ENCODE measurements at places on chromosomes 13 and 19. TPM values are rescaled to one million over a fixed set of nuclear protein-coding genes. Genes with fewer than 3 reads are reported as not detected.
A peak's percentile ranks its signal among the peaks of the same experiment; 100 is the strongest.

DNA sequence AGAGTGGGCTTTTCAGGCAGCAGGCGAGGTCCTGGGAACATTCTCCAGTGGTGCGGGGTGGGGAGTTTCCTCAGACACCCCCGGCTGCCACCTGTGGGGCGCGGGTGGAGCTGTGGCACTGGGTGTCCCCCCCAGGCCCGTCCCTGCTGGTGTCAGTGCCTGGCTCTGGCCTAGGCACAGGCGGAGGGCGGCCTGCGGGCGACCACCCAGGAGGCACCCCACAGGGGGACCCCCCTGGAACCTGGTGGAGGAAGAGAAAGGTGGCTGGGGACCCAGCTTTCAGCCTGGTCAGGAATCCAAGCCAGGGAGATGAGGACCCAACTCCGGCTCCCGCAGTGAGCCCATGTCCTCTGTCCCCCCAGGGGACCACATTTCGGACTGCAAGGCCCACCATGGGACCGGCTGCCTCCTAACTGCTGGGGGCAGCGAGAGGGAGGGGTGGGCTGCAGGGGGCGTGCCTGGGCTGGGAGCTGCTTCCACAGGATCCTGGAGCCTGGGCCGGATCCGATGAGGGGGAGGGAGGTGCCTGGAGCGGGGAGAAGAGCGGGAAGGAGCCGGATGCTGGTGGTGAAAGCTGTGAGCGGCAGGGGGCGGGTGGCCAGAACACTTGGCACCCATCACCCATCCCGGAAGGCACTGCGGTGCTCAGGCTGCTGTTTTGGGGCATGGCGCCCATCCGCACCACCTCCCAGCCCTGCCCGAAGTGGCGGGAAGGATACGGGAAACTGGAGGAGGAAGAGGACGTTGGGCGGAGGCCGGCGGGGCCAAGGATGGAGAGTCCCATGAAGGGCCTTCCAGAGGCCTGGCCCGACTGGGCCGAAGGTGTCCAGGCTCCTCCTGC lies 5.5 kb upstream of the CTXN1 start:
- no peak for DNase-seq
- no peak overlapping the region for H3K4me3 ChIP-seq
- H3K36me3 ChIP-seq = no peaks in the 10 kb centered on the region
- no peak overlapping the region for H3K27ac ChIP-seq

GRCh38 chr19:39817888-39818561 lies 15.9 kb downstream of the DYRK1B start:
- H3K4me3 ChIP-seq = no peak overlapping the region
- H3K4me1 ChIP-seq = no peaks in the 10 kb centered on the region
- H3K36me3 ChIP-seq = no peaks in the 10 kb centered on the region
- H3K27ac ChIP-seq = no peak overlapping the region
- DNase-seq = no peak

GRCh38 chr13:72678312-72678711 lies 49.1 kb downstream of the MZT1 start:
- no peak overlapping the region for H3K4me3 ChIP-seq
- no peaks in the 10 kb centered on the region for H3K36me3 ChIP-seq
- DNase-seq = no peak
- no peak overlapping the region for H3K27ac ChIP-seq
- H3K27me3 ChIP-seq = no peaks in the 10 kb centered on the region
- no peaks in the 10 kb centered on the region for H3K4me1 ChIP-seq

GRCh38 chr13:36920616-36921185 lies 663 bp upstream of the SMAD9 start:
- peak overlapping the region; percentile 60 for H3K4me3 ChIP-seq
- no peaks in the 10 kb centered on the region for H3K27me3 ChIP-seq
- no peak for DNase-seq

DNA sequence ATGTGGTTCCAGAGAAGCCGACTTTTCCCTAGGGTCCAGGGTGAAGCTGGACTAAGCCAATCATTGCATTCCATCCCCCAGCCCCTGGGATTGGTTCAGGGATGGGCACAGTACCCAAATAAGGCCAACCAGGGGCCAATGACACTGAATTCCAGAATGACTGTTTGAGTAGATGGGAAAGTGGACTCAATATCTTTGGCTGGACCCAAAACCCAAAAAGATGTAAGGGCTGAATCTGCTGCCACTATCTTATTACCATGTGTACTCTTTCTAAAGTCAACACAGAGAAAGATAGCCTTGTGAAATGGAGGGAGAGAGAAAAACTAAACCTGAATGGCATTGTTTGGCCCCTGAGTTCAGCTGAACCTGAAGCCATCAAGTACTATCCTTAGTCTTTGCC lies 39.2 kb upstream of the TNFSF11 start:
- H3K36me3 ChIP-seq = no peaks in the 10 kb centered on the region
- no peaks in the 10 kb centered on the region for H3K4me1 ChIP-seq
- no peak for DNase-seq
- no peak overlapping the region for H3K27ac ChIP-seq
- H3K27me3 ChIP-seq = no peaks in the 10 kb centered on the region

DNA sequence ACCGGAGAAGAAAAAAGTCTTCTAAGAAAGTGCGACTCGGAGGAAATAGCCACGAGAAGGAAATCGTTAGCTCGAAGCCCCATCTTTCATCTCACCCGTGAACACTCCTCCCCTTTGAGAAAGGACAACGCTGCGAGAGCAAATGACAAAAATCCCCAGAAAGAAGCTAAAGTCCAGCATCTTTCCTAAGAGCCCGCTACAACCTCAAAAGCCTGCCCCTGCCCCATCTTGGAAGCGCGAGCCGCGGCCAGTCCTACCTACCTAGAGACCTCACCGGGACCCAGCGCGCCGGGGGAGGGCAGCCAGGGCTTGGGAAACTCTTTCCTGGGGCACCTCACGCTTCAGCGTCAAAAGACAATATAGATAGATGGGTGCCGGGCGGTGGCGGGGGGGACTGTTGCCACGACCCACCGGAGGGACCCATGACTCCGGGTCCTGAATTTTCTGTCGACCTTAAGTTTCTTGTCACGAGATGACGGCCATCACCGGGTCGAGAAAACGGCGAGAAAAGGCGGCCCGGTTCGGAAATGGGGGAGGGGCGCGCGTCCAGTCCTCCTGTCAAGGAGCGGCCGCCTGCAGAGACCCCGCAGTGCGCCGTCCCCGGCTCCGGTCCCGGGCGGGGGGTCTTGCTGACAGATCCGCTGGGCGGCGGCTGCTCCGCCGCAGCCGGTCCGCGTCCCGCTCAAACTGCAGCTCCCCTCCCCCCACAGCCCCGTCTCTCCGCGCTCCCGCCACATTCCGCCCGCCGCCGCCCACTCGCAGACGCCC lies 65.9 kb downstream of the KCNRG start:
- H3K27ac ChIP-seq = peak overlapping the region; percentile 92
- H3K27me3 ChIP-seq = no peaks in the 10 kb centered on the region
- DNase-seq = peak; percentile 72

- no peaks in the 10 kb centered on the region for H3K36me3 ChIP-seq
- H3K27ac ChIP-seq = peak overlapping the region; percentile 93
- DNase-seq = peak; percentile 68
These were observed 1.6 kb downstream of the GATAD2A start for GRCh38 chr19:19406878-19407632.

GRCh38 chr13:56670563-56670962 lies 470.2 kb upstream of the PRR20A start:
- no peaks in the 10 kb centered on the region for H3K27me3 ChIP-seq
- no peaks in the 10 kb centered on the region for H3K36me3 ChIP-seq
- H3K27ac ChIP-seq = no peak overlapping the region
- no peak for DNase-seq
- H3K4me1 ChIP-seq = no peaks in the 10 kb centered on the region
- no peak overlapping the region for H3K4me3 ChIP-seq

DNA sequence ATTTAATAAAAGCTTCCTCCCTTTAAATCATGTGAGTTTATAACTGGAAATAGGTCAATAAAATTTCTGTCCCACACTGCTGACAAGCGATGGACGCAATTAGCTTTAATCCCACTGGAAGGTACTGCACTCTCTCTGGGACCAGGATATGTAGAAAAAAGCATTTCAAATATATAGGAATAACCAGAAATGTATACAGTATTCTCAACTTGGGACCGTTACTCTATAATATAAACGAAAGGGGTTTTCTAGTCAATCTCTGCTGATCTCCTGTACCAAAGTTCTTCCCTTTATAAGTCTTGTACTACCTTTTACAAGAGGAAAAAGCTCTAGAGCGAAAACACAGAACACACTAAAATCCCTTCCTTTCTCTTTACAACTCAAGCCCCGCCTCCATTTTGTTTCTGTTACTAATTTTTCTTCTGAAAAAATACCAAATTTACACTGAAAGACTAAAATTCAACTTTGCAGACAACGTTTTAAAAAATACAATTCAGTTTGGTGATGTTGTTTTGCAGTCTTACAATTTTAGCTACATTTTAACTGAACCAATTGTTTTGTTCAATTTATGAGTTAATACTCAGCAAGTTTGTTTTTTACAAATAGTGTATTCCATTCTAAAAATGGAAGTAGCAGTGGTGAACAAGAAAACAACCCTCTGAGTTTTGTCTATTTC lies 1.7 kb upstream of the USPL1 start:
- DNase-seq = no peak
- H3K4me1 ChIP-seq = peaks cover 25% of the 10 kb centered on the region
- no peaks in the 10 kb centered on the region for H3K27me3 ChIP-seq
- no peaks in the 10 kb centered on the region for H3K36me3 ChIP-seq

DNA sequence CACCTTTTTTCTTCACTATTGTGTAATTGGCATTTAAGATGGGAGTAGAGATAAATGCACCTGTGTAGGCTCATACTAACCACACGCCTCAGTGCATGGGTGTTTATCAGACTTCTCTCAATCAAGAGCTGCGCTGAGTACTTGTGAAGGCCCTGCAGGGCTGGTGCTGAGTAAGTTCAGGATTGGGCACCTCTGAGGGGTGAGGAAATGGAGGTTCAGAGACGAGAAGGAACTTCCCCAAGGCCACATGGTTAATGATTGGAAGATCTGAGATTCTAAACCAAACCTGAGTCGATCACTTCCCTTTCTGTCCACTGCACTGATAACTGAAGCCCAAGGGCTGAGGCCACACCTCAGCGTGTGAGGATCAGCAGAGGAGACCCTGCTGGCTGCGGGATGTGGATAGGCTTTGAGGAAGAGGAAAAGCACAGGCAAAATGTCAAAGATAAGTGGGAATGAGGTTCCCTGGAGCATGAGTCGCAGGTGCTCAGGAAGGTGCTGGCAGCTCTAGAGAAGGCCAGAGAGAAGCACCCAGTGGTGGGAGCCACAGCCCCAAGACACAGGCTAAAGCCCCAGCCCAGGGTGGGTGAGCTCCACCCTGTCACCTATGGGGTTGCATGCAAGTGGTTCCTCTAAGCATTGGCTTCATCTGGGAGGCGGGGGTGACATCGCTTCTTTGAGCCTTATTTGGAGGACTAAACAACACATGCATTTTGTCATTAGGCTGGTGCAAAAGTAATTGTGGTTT lies 32.3 kb upstream of the GJB6 start:
- H3K4me1 ChIP-seq = no peaks in the 10 kb centered on the region
- no peak overlapping the region for H3K27ac ChIP-seq
- no peak overlapping the region for H3K4me3 ChIP-seq
- DNase-seq = no peak

- H3K4me1 ChIP-seq = no peaks in the 10 kb centered on the region
- peak; percentile 72 for DNase-seq
- peak overlapping the region; percentile 52 for H3K4me3 ChIP-seq
- no peaks in the 10 kb centered on the region for H3K27me3 ChIP-seq
These were observed 82.3 kb upstream of the C1QTNF9B start for GRCh38 chr13:23979361-23980159.

DNA sequence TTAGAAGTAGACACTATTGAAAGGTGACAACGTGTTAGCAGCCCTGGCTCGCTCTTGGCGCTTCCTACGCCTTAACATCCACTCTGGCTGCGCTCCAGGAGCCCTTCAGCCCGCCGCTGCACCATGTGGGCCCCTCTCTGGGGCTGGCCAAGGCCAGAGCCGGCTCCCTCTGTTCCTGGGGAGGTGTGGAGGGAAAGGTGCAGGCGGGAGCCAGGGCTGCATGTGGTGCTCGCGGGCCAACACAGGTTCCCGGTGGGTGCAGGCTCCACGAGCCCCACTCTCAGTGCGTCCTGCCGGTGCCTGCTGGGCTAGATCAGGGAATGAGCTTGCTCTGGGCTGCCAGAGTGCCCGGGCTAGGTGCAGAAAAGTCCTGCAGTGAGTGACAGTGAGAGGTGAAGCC lies 1284.3 kb downstream of the OLFM4 start:
- H3K36me3 ChIP-seq = no peaks in the 10 kb centered on the region
- no peak for DNase-seq
- no peak overlapping the region for H3K4me3 ChIP-seq
- H3K27ac ChIP-seq = no peak overlapping the region
- H3K4me1 ChIP-seq = no peaks in the 10 kb centered on the region
- H3K27me3 ChIP-seq = no peaks in the 10 kb centered on the region

GRCh38 chr13:99628442-99628841 lies 127.2 kb downstream of the TM9SF2 start:
- no peak overlapping the region for H3K27ac ChIP-seq
- no peak overlapping the region for H3K4me3 ChIP-seq
- H3K4me1 ChIP-seq = no peaks in the 10 kb centered on the region
- H3K27me3 ChIP-seq = no peaks in the 10 kb centered on the region

DNA sequence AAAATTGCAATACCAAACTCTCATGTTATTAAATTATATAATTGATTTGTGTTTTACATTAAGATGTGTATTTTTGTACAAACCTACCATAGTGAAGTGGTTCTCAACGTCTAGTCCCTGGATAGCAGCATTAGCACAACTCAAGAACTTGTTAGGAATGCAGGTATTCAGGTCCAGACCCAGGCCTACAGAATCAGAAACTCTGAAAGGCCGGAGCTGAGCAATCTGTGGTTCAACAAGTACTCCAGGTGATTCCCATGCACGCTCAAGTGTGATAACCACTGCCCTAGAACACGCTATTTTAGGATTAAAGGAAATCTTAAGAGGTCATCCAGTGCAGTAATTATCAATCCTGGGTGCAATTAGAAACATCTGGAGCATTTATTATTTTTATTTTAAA lies 456.3 kb downstream of the IRS2 start:
- no peaks in the 10 kb centered on the region for H3K27me3 ChIP-seq
- DNase-seq = no peak
- H3K27ac ChIP-seq = no peak overlapping the region
- H3K4me3 ChIP-seq = no peak overlapping the region

GRCh38 chr19:32287811-32288227 lies 57.6 kb upstream of the ZNF507 start:
- no peak overlapping the region for H3K4me3 ChIP-seq
- no peaks in the 10 kb centered on the region for H3K36me3 ChIP-seq
- no peak overlapping the region for H3K27ac ChIP-seq
- H3K4me1 ChIP-seq = no peaks in the 10 kb centered on the region

GRCh38 chr19:41548954-41549688 lies 26.8 kb upstream of the CEACAM21 start:
- no peak for DNase-seq
- no peaks in the 10 kb centered on the region for H3K36me3 ChIP-seq
- H3K4me1 ChIP-seq = no peaks in the 10 kb centered on the region
- H3K27ac ChIP-seq = no peak overlapping the region
- no peaks in the 10 kb centered on the region for H3K27me3 ChIP-seq

The RGCC gene
- polyA plus RNA-seq = 64.2 TPM

The ATP8A2 gene
- polyA plus RNA-seq = 38.3 TPM

The PLIN5 gene
- polyA plus RNA-seq = 3.8 TPM

The POLRMT gene
- polyA plus RNA-seq = 178 TPM

The RNF225 gene
- polyA plus RNA-seq = not detected

The ZNF253 gene
- polyA plus RNA-seq = 4.1 TPM

The OLFM2 gene
- 27.0 TPM for polyA plus RNA-seq

The RDH8 gene
- 3.7 TPM for polyA plus RNA-seq

The IRS2 gene
- polyA plus RNA-seq = 6.9 TPM

The IL27RA gene
- 5.2 TPM for polyA plus RNA-seq

The AXL gene
- polyA plus RNA-seq = 56.0 TPM

The S1PR5 gene
- 0.61 TPM for polyA plus RNA-seq

The ZNF552 gene
- polyA plus RNA-seq = 4.4 TPM

The C19orf67 gene
- 12.6 TPM for polyA plus RNA-seq

The TDRD3 gene
- 21.8 TPM for polyA plus RNA-seq
